Prostate gland (tissue), 2 donors: ENCODE measurements at places on chromosomes 16 and 17. TPM values are rescaled to one million over a fixed set of nuclear protein-coding genes. Genes with fewer than 3 reads are reported as not detected.

OTOP2 gene
- total RNA-seq: 0.85 TPM

MGAT5B gene
- 4.1 TPM for total RNA-seq

SPOP gene
- total RNA-seq: 80.8 TPM

DNA sequence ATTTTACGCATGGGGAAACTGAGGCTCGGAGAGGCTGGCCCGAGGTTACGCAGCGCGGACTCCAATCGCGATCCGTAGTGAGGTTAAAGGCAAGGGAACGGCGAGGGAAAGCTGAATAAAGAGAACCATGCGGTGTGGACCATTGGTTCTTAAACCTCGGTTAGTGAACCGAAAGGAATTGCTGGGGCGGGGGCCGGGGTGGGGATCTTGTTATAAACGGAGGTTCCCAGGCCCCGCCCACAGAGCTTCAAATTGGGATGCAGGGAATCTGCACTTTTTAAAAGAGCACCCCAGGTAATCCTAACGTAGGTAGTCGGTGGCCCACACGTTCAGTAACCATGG, 524 bp downstream of the IQCK start:
- H3K27me3 ChIP-seq: no peaks in the 10 kb centered on the region
- peaks cover 3% of the 10 kb centered on the region for H3K36me3 ChIP-seq
- H3K4me3 ChIP-seq: peak overlapping the region; percentile 95

DNA sequence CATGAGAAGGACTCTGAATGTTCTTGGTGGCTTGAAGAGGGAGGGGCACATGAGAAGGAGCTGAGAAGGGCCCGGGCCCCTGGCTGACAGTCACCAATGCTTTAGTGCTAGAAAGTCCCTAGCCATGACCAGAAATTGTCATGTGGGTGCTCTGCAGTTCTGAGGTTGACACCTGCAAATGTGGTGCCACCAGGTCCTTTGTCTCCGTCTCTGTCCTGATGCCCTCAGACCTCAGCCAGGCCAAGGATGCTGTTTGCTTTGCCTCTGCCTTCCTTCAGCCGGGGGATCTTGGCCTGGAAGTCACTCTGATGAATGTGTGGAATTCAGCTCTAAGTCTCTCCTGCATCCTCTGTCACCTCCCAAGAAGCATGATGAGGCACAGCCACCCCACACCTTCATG, 63.6 kb downstream of the TNFRSF13B start:
- H3K36me3 ChIP-seq: no peaks in the 10 kb centered on the region
- peaks cover 2% of the 10 kb centered on the region for H3K27me3 ChIP-seq
- no peak for DNase-seq
- H3K4me1 ChIP-seq: no peaks in the 10 kb centered on the region
- H3K27ac ChIP-seq: no peak overlapping the region
- H3K4me3 ChIP-seq: no peak overlapping the region

DNA sequence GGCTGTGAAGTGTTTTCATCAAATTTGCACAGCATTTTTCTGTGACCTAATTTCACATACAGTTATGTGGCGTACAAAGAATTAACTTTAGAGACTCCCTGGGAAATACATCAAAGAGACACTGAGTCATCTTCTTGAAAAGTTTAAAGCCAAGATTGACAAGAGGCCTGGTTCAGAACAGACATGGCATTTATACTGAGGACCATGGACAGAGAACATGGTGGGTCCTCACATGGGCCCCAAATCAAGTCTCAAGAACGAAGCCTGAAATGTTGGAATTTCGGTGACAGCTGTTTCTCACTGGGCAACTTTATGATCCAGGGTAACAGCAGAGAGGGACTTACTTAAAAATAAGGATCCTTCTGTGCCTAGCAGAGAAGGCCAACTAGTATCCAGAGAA, 311.5 kb upstream of the KCNJ16 start:
- no peak overlapping the region for H3K27ac ChIP-seq
- no peaks in the 10 kb centered on the region for H3K27me3 ChIP-seq
- no peak overlapping the region for H3K4me3 ChIP-seq
- no peak for DNase-seq
- no peaks in the 10 kb centered on the region for H3K36me3 ChIP-seq

DNA sequence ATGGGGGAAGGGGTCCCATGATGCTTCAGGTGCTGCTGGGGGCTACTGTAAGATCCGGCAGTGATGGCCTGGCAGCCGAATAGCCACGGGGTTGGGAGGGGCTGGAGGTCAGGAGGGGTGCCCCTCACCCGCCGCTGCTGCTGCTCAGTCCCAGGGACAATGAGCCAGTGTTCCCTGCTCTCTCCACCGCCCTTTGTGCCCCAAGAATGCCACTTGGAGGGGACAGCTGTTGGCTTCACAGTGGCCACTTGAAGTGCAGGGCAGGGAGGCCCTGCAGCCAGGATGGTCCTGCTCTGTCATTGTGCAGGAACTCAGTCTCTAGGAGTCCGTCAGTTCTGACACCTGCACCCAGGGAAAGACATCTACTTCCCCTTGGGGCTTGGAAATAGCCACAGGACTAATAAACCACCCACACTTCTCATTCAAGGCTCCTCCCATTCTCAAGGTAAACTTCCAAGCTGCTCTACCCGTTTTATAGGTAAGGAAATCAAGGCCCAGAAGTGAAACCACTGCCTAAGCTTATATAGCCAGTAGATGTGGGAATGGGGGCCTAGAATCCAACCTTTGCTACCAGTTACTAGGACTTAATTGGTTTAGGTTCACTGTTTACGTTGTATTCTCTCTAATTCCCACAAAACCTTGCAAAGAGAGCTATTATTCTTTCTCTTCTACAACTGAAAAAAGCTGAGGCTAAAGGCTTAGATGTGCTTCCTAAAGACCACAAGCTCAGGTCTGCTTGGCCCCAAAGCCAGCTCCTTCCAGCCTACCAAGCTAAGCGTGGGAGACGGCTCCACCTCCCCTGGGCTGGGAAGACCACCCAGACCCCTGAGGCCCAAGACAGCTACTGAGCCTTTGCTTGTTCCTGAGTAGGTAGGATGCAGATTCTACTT, 6.2 kb upstream of the CPSF4L start:
- no peak overlapping the region for H3K4me3 ChIP-seq
- H3K4me1 ChIP-seq: peaks cover under 1% of the 10 kb centered on the region
- no peak overlapping the region for H3K27ac ChIP-seq
- no peak for DNase-seq

DNA sequence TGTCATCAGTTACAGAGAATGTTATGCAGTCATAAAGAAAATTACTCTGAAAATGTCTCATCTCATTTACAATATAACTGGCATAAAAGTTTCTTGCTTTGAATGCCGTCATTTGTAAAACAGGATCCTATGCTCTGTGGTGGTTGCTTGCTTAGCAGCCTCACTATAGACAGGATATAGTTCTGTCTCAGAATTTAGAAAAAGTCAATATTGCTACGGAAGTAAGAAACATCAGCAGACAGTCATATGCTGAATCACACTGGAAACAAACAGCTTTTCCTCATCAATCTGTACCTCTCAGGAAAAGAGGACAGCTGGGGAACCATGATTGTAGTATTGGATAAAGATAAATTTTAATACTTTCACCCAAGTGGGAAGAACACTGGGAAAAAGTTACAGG, 105.5 kb downstream of the MYO1D start:
- no peaks in the 10 kb centered on the region for H3K36me3 ChIP-seq
- no peak overlapping the region for H3K27ac ChIP-seq
- H3K4me1 ChIP-seq: no peaks in the 10 kb centered on the region
- DNase-seq: no peak

GRCh38 chr17:70447588-70447987, 278.3 kb downstream of the KCNJ2 start:
- no peaks in the 10 kb centered on the region for H3K27me3 ChIP-seq
- no peaks in the 10 kb centered on the region for H3K36me3 ChIP-seq
- H3K4me3 ChIP-seq: no peak overlapping the region
- no peak overlapping the region for H3K27ac ChIP-seq
- no peaks in the 10 kb centered on the region for H3K4me1 ChIP-seq

DNA sequence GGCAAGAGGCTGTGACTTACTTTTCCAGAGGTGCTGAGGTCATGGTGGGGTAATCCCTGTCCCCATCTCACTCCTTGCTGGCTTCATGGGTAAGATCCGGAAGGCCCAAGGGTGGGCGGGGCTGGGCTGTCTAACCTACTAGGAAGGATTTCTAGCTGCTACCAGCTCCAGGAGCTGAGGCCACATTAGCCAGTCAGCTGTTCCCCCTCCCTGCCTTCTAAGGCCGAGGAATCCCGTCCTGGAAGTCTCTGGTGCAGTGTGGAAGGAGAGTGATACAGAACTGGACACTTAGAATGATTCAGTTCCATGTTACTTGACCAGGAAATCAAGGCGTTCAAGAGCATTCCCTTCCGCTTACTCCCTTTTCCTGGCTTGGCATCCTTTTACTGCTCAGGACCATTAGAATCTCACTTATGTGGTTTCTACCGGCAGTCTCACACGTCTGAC, 8.9 kb downstream of the GNGT2 start:
- no peaks in the 10 kb centered on the region for H3K36me3 ChIP-seq
- H3K27me3 ChIP-seq: no peaks in the 10 kb centered on the region
- H3K27ac ChIP-seq: no peak overlapping the region
- no peaks in the 10 kb centered on the region for H3K4me1 ChIP-seq
- DNase-seq: no peak

- no peaks in the 10 kb centered on the region for H3K4me1 ChIP-seq
- H3K4me3 ChIP-seq: no peak overlapping the region
- H3K27me3 ChIP-seq: no peaks in the 10 kb centered on the region
- no peak overlapping the region for H3K27ac ChIP-seq
- H3K36me3 ChIP-seq: no peaks in the 10 kb centered on the region
- DNase-seq: no peak
Measured at GRCh38 chr17:51768706-51769105, 389.8 kb downstream of the CA10 start.

- H3K4me3 ChIP-seq: no peak overlapping the region
- H3K27me3 ChIP-seq: no peaks in the 10 kb centered on the region
- no peaks in the 10 kb centered on the region for H3K36me3 ChIP-seq
- no peak for DNase-seq
Measured at GRCh38 chr17:30300818-30301217, 9.1 kb upstream of the BLMH start.

- no peaks in the 10 kb centered on the region for H3K27me3 ChIP-seq
- no peak for DNase-seq
Measured at GRCh38 chr17:59695945-59696681, 11.1 kb downstream of the PTRH2 start.

- peak overlapping the region; percentile 46 for H3K4me3 ChIP-seq
- no peaks in the 10 kb centered on the region for H3K4me1 ChIP-seq
- no peaks in the 10 kb centered on the region for H3K27me3 ChIP-seq
- no peak for DNase-seq
- H3K27ac ChIP-seq: peak overlapping the region; percentile 26
- H3K36me3 ChIP-seq: no peaks in the 10 kb centered on the region
Measured at GRCh38 chr16:88651276-88651988, 579 bp upstream of the CYBA start.
